CD4-positive, alpha-beta T cell treated with Interleukin-10 for 1 hour (primary cell): ENCODE measurements at places on chromosomes 2 and 18.

DNA sequence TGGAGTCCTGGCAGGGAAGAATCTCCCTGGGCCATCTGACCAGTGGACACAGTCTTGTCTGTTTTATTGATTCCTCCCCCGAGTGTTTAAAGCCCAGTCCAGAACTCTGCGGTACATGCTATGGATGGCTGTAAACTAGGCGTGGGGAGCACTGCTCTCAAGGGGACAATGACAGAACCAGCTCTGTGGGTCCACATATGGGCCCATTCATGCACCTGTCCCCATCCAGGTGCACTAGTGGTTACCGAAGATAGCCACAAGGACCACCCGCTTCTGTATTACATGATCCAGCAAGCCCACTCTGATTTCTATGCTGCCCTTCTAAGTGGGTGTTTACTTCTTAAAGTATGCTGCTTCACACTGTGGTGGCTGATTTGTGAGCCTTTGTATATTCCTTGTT is 21.0 kb downstream of the CHST10 start:
- DNase-seq, result no peak

DNA sequence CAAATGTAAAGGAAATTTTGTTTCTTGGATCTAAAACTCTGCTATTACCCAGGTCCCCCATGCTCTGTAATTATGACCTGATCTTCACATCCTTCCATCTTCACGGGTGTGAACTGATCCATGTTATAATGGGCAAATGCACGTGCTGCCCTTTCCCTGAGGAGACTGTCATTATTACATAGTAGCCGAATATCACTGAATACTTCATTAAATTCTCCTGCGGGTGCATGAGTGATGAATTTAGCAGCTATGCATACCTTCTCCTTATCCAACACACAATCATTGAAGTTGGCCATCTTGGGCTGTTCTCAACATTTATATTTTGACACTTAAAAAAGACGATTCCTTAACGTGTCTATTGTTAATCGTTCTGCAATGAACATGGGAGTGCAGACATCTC is 153.4 kb downstream of the BAZ2B start:
- no peak for DNase-seq

DNA sequence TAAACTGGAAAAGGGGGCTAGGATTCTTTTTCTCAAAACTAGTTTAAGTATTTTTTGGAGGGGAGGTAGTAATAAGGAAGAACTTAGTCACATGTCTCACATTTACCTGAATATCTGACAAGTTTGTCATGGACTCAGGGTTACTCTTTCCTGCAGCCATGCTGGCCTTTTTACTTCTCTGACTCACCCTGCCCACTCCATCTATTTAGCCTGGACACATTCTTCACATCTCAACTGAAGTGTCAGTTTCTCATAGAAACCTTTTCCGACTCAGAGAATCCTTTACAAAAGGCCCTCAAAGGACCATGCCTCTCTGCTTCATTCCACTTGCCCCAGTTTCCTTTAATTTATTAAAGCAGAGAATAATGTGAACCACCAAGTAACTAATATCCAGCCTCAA is 42.6 kb downstream of the SCN7A start:
- DNase-seq, result no peak

DNA sequence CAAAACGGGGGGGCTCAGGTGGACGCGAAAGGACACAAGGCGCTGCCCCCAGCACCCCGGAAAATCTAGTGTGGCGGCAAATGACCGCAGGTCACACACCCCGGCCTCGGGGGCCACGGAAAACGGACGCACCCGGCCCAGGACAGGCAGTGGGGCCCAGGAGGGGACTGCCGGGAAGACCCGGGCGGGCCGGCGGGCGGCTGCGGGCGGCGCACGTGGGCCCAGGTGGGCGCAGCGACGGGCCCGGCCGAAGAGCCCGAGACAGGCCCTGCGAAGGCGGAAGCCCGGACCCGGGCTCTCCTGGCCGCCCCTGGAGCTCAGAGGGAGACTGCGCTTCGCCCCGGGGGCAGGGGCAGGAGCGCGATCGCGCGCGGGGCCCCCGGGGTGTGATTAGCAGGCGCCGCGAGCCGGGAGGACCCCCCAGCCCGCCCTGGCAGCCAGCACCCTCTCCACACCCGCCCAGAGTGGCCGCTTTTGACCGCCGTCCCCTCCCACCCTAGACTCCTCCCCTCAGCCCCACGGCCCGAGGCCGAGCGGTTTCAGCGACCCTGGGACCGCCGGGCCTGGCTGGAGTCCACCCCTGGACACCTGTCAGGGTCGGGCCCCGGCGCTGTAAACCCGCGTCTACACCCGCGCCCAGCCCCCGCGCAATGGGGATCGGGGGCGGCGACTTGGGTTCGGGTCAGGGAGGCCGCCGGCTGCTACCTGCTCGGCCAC is 773 bp downstream of the MBP start:
- DNase-seq, result peak; percentile 40

- no peak for DNase-seq
Measured at GRCh38 chr2:64400105-64400728, 53.7 kb upstream of the LGALSL start.

DNA sequence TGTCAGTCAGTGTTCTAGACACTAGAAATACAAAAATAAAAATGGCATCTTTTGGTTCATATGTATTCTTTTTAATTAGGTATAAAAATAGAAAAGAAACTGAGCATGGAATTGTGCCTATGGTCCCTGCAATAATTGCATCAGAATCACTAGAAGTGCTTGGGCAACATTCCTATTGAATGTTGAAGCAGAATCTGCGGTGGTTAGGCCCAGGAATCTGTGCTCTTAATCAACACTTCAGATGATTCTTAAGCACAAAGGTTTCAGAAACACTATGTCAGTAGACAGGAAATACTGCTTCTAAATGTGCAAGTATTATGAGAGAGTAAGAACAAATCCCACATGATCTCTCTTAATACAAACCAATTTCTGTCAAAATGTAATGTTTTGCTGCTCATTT is 20.3 kb upstream of the RBBP8 start:
- no peak for DNase-seq
